Adipocyte (in vitro differentiated cells): ENCODE measurements at places on chromosomes 1 and 21.
A peak's percentile ranks its signal among the peaks of the same experiment; 100 is the strongest.

- DNase-seq = no peak
Observed at GRCh38 chr21:33390479-33390878, 12.7 kb upstream of the IFNGR2 start.

- DNase-seq = no peak
Observed at GRCh38 chr1:92619466-92620189, 132.9 kb upstream of the GFI1 start.

DNA sequence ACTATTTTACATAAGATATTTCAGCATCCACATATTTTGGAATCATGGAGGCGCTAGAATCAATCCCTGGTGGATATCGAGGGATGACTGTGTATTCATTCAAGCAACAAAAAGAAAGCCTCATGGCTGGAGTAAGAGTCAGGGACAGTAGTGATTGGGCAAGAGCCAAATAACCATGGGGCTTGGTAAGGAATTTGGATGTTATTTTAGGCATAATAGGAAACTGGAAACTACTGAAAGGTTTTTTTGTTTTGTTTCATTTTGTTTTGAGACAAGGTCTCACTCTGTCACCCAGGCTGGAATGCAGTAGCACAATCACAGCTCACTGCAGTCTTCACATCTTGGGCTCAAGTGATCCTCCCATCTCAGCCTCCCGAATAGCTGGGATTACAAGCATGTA lies 33.8 kb upstream of the EYA3 start:
- DNase-seq = peak; percentile 37

DNA sequence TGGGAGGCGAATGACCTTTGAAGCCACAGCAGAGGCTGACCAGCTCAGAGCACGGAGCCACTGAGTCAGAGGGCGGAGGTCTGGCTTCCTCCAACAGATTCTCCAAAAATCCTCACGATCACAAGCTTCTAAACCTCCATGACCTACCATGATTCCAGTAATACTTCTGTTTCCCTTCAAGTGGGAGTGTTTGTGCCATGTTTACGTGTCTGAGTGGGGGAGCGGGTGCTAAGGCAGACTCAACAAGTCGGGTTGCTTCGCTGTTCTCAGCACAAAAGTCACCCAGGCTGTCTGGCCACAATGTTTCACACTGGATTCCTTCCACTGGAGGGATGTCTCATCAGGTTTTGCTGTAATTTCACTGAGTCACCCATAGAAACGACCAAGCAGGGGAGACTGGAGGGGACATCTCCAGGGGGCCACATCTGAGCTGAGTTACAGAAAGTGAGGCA lies 86.2 kb downstream of the SLC66A1 start:
- DNase-seq = peak; percentile 93

GRCh38 chr1:208043691-208044181 lies 132.8 kb upstream of the CD34 start:
- no peak for DNase-seq

- no peak for DNase-seq
Observed at GRCh38 chr1:67605209-67605780, 79.7 kb upstream of the GADD45A start.

DNA sequence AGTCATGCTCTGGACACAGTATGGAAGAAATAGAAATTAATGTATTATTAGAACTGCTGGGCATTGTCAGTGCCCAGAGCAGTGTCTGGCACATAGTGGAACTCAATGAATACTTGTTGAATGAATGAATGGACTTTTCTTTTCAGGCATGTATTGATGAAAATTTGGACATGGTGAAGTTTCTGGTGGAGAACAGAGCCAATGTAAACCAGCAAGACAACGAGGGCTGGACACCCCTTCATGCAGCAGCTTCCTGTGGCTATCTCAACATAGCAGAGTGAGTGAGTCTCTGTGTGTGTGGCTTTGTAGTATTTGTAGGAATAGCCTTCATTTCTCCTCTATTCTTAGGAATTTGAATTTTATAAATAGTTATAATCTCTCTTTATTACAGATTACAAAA lies 68.1 kb downstream of the PPP1R12B start:
- DNase-seq = peak; percentile 23

- DNase-seq = no peak
Observed at GRCh38 chr21:29671728-29672127, 268.1 kb downstream of the GRIK1 start.

DNA sequence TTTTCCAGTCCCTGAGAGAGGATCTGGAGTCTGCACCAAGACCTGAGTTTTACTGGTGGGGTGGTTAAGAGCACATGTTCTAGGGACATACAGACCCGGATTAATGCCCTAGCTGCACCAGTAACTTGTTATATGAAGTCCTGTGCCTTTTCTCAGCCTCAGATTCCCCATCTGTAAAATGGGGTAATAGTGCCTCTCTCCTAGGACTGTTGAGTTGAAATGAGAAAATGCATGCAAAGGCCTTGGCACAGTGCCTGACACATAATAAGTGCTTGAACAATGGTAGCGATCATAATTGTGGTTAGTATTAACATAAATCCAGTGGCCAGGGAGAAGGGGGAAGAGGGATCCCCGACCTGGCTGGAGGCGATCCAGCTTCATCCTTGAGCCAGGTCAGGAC lies 12.3 kb downstream of the AHDC1 start:
- DNase-seq = no peak

GRCh38 chr1:33876970-33877650 lies 13.2 kb downstream of the HMGB4 start:
- DNase-seq = peak; percentile 58

GRCh38 chr1:169849346-169850022 lies 44.2 kb downstream of the SCYL3 start:
- no peak for DNase-seq

DNA sequence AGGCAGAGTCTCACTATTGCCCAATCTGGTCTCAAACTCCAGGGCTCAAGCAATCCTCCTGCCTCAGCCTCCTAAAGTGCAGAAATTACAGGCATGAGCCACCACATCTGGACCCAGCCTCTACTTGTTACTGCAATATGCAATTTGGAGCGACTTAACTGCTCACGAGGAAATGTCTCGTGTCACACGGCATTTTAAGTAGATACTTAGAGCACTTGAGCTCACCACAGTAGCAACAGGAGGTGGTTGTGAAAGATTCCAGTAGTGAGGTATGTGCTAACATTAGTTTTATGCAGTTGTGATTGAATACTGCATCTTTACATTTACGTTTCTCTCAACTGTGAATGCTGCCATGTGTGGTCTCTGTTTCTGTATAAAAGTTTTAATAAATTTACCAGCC lies 5.8 kb upstream of the NDUFV3 start:
- no peak for DNase-seq

GRCh38 chr1:7250597-7251453 lies 465.6 kb downstream of the CAMTA1 start:
- no peak for DNase-seq

DNA sequence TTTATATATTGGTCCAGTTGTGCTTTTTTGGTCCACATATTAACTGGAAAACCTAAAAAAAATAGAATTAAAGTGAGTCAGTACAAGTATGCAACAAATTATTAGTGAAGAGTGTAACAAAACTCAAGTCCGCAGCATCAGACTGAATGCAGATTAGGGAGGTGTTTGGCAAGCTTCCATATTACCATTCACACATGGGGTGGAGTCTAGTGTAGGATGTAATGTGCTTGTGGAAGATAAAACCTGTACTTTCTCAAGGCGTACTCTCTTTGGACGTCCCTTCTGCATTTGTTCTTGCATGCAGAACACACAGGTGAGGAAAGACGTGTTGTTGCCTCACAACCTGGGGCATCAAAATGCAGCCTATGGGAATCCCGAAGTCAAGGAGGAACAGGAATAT lies 668.7 kb downstream of the MRPL39 start:
- DNase-seq = no peak

DNA sequence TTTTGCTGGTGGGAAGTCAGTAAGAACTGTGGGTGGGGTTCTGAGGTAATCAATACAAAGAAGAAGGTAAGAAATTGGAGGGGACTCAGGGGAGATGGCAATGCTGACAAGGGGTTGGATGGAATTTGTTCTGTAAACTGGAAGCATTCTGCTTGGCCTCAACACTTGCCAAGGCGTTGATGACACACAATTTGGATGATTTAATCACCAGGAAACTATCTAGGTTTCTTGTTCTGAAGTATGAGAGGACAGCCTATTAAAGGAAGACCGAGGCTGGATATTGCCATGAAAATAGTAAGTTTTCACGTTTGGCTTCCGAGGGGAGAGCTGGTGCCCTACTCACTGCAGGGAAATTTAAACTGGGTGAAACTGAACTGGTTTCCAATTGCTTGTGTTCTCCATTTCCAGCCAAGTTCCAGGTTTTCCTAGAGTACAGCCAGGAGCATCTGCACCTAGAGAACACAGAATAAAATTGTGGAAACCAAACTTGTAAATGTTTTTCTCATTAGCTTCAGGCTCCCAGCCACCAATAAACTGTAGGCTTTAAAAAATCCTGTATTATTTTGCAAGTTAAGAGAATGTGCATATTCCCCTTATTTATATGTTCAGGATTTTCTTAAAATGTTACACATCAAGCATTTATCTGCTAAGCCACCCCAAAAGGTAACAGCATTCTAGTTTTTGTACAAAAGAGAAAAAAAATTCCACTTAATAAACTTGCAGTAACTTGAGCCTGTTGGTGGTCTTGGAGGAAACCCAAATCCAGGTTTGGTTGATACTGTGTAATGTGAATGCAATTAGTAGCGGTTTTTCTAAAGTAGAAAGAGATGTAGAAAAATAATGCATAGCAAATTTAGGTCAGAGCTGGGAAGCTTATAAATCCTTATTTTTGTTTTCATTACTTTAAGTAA lies 53.8 kb downstream of the ROR1 start:
- no peak for DNase-seq

- DNase-seq = peak; percentile 50
Observed at GRCh38 chr1:67213164-67213563, 46.9 kb downstream of the IL23R start.

DNA sequence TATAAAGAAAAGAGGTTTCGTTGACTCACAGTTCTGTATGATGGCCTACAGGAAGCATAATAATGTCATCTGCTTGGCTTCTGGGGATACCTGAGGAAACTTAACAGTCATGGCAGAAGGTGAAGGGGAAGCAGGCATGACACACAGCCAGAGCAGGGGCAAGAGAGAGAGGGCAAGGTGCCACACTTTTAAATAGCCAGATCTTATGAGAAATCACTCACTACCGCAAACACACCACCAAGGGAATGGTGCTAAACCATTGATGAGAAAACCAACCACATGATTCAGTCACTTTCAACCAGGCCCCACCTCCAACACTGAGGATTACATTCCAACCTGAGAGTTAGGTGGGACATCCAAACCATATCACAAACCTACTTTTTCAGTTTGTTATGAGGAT lies 245.9 kb upstream of the SGIP1 start:
- DNase-seq = no peak

GRCh38 chr1:153560771-153561465 lies 4.7 kb downstream of the S100A2 start:
- DNase-seq = no peak

DNA sequence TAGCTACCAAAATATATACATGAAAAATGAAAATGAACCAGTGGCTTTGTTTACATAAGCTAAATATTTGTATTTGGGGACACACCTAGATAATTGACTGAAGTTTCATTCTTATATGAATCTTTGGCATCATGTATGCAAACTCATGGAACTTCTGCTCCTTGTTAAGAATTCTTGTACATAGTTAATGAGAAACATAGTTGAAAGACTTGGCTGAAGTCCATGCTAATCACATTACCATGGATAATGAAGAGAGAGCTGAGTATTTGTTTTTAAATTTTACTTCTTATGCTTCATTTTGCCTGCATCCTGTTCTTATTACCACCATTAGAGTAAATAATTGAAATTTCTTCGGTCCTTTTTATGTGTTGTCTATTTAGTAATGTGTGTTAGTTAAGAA lies 108.8 kb downstream of the LRRC53 start:
- no peak for DNase-seq

GRCh38 chr21:38310646-38311485 lies 54.1 kb downstream of the KCNJ15 start:
- DNase-seq = peak; percentile 66

DNA sequence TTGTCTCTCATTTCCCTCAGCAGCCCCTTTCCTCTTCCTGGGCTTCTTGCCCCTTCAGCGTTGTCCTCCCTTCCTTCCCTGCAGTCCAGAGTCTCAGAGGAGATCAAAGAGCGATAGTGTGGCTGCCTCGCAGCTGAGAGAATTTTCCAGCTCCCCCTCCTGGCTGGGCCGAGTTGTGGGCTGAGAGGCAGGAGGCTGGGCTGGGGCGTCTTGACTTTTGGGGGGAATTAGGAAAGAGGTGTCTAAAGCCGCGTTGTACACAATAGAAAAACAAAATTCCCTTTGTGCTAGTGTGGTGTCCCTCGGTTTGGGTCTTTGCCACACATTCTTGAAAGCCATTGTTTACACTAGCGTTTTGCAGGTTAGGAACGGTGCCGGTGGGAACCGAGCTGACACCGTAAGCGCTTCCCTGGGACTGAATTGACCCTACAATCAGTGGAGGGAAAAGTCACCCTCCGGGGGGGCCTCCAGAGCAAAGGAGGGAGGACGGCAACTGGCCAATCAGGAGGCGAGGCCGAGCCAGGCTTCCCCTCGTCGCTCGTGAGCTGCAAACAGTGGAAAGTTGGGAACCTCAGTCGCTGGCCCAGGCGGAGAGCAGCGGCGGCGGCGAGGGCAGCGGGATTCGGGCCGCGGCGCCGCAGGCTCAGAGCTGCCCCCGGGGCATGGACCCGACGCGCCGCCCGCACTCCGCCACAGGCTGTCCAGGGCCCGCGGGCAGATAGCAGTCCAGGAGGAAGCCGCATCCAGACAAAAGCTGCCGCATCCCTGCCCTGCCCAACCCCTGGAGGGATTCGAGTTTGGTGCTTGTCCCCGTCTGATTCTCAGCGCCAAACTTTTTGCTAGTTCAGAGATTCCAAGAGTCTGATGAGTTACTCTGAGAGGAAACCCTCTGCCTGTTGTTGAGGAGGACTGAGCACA lies at the start of gene HMCN1:
TSS of gene HMCN1 (plus strand) at position 574 of the 918 bp plus-strand sequence. CDS start 389 bp downstream, outside the sequence.
- DNase-seq = peak; percentile 89
